AG09319 (cell line): ENCODE measurements at places on chromosomes 2 and 18.

GRCh38 chr2:31113765-31114164 lies 24.5 kb downstream of the GALNT14 start:
- no peak for DNase-seq

DNA sequence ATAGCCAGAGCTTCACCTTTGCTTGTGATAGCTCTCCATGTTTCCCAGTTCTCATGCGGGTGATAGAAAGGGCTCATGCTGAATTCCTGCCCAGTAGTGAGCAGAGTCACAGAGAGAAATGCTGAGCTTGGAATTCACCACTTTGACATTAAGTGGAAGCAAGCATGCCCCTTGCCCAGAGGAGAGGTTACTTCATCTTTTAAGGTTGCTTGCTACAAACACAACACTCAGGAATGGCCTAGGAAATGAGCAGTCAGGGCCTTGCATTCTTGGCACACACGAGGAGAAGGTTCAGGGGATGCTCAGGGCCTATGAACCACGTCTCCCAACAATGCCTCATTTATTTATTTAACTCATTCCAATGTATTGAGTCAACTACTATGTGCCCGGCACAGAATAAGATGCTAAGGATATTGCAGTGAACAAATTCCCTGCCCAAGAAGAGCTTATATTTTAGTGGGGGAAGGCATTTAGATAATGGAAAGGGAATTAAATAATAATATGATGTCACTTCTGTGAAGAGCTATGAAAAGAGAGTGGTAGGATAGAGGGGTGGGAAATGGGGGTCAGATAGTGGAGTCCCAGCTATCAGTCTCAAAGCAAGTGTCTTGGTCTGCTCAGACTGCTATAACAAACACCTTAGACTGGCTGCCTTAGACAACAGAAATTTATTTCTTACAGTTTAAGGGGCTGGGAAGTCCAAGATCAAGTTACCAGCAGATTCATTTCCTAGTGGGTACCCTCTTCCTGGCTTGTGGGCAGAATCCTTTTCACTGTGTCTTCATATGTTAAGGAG lies 42.1 kb downstream of the DDX18 start:
- DNase-seq: peak; percentile 76

DNA sequence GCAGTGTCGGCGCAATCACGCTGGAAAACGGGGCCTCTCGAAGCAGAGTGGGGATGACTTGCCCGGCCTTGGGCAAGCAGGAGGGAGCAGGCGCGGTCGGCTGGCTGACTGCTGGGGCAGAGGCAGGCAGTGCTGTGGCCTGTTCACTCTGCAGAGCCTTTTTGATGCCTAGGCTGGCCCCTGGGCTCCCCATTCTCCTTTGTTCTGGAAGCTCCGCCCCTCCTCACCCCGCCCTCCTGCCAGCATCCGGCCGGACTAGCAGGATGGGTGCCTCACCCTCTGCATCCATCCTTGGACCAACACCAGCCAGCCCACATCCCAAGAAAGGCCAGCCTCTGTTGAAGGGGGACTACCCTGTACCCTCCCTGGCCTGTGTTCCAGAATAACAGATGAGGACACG lies at the start of gene ASPRV1:
Gene ASPRV1, minus strand, starts transcription at position 136 of the 400 bp plus-strand sequence. CDS start 195 bp downstream, outside the sequence.
- no peak for DNase-seq

GRCh38 chr18:49856496-49856895 lies 43.2 kb upstream of the ACAA2 start:
- no peak for DNase-seq

- DNase-seq: no peak
Observed at GRCh38 chr2:54669677-54670484, 53.6 kb upstream of the EML6 start.

- DNase-seq: no peak
Observed at GRCh38 chr18:25177631-25178030, 174.3 kb downstream of the ZNF521 start.

DNA sequence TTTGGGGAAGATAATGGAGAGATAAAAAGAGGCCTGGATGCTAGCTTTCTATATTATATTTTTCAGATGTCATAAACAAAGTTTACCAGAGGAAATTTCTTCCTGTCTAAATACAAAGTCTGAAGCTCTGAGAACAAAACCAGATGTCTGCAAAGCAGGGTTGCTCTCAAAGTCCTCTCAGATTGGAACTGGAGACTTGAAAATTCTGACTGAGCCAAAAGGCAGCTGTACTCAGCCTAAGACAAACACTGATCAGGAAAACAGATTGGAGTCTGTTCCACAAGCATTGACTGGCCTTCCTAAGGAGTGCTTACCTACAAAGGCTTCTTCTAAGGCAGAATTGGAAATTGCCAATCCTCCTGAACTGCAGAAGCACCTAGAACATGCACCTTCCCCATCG lies 25.1 kb downstream of the KDM3A start:
- no peak for DNase-seq

- no peak for DNase-seq
Observed at GRCh38 chr18:65822826-65823225, 72.0 kb downstream of the CDH7 start.

GRCh38 chr2:29449499-29449898 lies 334.3 kb downstream of the CLIP4 start:
- DNase-seq: no peak

DNA sequence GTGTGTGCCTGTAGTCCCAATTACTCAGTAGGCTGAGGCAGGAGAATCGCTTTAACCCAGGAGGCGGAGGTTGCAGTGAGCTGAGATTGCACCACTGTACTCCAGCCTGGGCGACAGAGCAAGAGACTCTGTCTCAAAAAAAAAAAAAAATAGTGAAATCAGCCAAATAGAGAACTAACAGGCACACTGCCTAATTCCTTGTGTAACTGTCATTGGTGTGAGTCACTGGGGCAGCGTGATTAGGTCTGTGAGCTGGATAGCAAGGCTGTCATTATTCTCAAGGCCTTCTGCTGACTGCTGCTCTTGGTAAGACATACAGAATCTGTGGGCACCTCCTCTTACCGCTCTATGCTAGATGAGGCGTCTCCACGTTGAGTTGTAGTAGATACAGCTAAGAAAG lies 270.3 kb downstream of the NEDD4L start:
- DNase-seq: peak; percentile 90

DNA sequence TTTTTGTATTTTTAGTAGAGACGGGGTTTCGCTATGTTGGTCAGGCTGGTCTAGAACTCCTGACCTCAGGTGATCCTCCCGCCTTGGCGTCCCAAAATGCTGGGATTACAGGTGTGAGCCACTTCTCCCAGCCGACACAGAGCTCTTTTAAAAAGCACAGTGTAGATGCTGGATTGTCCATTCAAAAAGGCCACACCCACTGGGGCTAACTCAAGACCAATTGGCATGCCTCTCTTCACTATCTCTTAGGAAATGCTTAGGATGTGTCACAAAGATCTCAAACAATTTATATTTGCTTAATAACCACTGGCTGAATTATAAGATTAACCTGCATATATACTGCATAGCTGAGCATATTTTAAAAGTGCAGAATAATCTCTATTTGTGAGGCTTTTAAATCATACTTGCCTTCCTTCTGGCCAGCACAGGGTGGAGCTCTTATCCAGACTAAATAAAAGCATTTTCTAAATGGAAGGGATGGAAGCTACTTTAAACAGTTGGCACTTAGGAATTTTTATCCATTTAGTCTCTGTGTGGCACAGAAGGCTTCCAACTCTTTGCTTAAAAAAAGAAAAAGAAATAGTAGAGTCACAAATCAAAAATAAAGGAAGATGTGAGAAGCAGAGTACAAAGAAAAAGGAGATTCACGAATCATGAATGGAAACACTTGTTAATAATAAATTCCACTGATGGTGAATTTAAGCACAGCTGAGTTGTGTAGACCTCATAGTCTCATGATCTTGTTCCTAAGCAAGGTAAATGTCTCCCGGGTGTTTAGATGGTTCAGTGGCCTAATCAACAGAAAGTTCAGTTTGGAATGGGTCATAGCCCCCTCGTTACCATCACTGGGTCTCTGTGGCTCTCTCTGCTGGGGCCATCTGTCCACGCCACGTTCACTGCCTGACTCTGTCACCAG lies 22.4 kb downstream of the CRYGD start:
- DNase-seq: no peak

- DNase-seq: no peak
Observed at GRCh38 chr2:603427-603826, 73.8 kb downstream of the TMEM18 start.
